Activated T-cell treated with anti-CD3 and anti-CD28 coated beads, Interleukin-2, amount 50 U/mL, for 72 hours (primary cell): ENCODE measurements at places on chromosomes 6 and 20. TPM values are rescaled to one million over a fixed set of nuclear protein-coding genes. Genes with fewer than 3 reads are reported as not detected.
A peak's percentile ranks its signal among the peaks of the same experiment; 100 is the strongest.

DNA sequence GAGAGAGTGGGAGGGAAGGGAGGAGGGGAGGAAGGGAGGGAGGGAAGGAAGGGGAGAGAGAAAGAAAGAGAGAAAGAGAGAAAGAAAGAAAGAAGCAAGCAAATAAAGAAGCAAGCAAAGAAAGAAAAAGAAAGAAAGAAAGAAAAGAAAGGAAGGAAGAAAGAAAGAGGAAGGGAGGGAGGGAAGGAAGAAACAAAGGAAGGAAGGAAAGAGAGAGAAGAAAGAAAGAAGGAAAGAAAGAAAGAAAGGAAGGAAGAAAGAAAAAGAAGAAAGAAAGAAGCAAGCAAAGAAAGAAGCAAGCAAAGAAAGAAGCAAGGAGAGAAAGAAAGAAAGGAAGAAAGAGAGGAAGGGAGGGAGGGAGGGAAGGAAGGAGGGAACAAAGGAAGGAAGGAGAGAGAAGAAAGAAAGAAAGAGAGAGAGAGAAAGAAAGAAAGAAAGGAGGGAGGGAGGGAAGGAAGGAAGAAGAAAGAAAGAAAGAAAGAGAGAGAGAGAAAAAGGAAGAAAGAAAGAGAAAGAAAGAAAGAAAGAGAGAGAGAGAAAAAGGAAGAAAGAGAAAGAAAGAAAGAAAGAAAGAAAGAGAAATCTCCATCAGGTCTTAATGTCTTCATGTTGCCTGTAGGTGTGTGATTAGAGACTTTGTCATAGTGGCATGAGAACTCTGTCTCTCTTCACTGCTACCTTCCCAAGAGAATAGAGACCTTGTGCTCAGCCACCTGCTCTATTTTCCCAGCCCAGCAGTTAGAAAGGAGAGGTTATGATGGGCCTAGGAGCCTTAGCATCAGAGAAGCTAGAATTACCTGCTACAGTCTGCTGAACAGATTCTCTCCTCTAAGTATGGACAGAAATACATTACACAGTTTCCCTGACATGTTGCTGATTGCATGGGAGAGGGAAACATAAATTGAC, 5.0 kb downstream of the SEMG1 start:
- no peak for DNase-seq
- no peak overlapping the region for H3K27ac ChIP-seq
- H3K36me3 ChIP-seq: no peaks in the 10 kb centered on the region

GRCh38 chr20:59448851-59449444, 148.5 kb downstream of the EDN3 start:
- no peak overlapping the region for H3K4me3 ChIP-seq
- no peak overlapping the region for H3K27ac ChIP-seq
- no peak for DNase-seq
- no peaks in the 10 kb centered on the region for H3K36me3 ChIP-seq
- peaks cover 66% of the 10 kb centered on the region for H3K27me3 ChIP-seq
- no peaks in the 10 kb centered on the region for H3K4me1 ChIP-seq

VSX1 gene
- not detected for total RNA-seq

DNA sequence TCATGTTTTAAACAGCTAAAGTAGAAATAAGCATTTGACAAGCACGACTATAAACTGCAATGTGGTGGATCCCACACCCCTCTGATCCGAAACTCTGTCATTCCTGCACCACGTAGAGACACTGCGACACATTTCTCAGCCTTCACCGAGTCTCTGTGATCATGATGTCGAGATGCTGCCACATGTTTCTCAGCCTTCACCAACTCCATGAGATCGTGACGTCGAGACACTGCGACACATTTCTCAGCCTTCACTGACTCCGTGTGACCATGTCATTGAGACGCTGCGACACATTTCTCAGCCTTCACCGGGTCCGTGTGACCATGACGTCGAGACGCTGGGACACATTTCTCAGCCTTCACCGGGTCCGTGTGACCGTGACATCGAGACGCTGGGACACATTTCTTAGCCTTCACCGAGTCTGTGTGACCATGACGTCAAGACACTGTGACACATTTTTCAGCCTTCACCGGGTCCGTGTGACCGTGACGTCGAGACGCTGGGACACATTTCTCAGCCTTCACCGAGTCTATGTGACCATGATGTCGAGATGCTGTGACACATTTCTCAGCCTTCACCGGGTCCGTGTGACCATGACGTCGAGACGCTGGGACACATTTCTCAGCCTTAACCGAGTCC, 143.0 kb downstream of the TTLL2 start:
- no peak overlapping the region for H3K4me3 ChIP-seq
- H3K4me1 ChIP-seq: peaks cover 7% of the 10 kb centered on the region
- no peak overlapping the region for H3K27ac ChIP-seq
- H3K36me3 ChIP-seq: no peaks in the 10 kb centered on the region

DNA sequence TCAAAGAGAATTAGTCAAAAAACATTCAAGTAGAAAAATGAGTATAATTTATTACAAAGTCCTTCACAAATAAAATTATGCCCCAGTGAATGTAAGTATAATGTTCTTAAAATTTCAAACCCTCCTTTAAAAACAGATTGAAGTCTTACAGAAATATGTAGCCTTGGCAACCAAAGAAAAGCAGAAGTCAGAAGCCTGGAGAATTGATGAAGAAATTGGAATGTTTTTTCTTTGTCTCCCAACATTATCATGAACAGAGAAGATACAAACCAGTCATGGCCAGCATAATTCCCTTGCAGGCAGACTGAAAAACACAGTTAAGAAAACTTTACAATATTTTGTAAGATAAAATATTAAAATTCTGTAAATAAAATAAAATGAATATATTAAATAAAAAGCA, 221.9 kb downstream of the TBC1D32 start:
- no peak for DNase-seq
- H3K4me1 ChIP-seq: peaks cover 6% of the 10 kb centered on the region
- H3K4me3 ChIP-seq: no peak overlapping the region
- H3K36me3 ChIP-seq: no peaks in the 10 kb centered on the region
- no peaks in the 10 kb centered on the region for H3K27me3 ChIP-seq

DNA sequence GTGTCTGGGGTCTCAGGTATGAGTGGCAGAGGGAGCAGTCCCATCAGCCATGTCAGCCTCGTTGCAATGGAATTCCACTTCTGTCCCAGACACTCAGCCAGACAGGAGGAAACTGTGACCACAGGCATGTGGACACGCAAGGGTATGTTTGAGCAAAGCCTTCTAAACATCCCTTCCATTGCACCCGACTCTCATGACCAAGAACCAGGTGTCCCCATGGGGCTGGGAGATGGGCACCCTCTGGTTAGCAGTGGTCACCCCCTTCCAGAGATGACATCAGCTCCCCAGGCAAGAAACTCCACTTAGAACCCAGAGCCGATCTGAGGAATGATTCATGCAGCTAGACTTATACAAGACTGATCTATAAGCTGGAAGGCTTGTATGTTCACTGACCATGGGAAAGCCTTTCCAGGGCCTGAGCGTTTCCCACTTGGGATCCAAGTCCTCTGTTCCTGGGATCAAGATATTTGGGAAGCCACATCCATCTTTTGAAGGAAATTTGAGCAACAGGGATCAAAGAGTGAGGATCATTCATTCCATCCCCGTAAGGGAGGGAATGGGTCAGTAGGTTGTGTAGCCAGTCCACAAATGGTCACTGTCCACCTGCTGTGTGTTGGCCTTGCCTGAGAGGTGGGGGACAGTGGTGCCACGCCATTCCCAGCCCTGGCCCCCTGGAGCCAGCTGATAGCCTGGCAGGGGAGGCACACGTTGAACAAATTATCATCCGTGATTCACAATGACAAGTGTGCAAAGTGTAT, 3.9 kb upstream of the MRGBP start:
- DNase-seq: no peak
- H3K27ac ChIP-seq: peak overlapping the region; percentile 63
- H3K4me1 ChIP-seq: peaks cover 29% of the 10 kb centered on the region
- no peaks in the 10 kb centered on the region for H3K36me3 ChIP-seq
